ENCODE measurements at places on chromosomes 2 and 18.

DNA sequence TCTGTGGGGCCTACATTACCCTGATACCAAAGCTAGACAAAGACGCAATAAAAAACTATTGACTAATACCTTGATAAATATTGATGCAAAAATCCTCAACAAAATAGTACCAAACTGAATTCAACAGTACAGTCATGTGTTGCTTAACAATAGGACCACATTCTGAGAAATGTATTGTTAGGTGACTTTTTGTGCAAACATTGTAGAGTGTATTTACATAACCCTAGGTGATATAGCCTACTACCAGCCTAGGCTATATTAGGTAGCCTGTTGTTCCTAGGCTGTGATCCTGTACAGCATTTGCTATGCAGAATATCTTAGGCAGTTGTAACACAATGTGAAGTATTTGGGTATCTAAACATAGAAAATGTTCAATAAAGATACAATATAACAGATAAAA is 36.7 kb downstream of the CCDC138 start:
- DNase-seq, result no peak

DNA sequence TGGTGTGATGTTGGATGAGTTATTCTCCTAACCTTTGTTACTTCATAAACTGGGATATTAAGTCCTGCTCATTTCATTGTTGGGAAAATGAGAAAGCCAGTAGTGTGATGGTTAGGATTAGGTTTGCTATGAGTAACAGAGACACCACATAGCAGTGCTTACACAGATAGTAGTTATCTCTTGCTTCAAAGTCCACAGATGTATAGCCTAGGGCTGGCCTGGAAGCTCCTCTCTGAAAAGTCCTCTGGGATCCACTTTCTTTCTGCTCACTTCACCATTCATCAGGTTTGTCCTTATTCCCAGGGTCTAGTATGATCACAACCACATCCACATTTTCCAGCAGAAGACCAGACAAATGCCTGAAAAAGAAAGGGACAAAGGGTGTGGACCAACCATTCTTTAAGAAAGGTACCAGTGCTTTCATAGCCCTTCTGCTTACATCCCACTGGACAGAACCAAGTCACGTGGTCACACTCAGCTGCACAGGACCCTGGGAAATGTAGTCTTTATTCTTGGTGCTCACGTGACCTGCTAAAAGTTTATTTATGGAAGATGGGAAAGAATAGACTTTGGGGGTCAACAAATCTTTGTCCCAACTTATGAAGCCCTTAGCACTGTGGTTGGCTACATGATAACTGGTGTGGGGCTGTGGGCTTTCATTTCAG is 108.9 kb downstream of the INSIG2 start:
- no peak for DNase-seq

- no peak for DNase-seq
Observed at GRCh38 chr2:183186766-183187165, 62.5 kb downstream of the NUP35 start.

- DNase-seq, result no peak
Observed at GRCh38 chr18:34862561-34862960, 152.5 kb downstream of the DTNA start.

DNA sequence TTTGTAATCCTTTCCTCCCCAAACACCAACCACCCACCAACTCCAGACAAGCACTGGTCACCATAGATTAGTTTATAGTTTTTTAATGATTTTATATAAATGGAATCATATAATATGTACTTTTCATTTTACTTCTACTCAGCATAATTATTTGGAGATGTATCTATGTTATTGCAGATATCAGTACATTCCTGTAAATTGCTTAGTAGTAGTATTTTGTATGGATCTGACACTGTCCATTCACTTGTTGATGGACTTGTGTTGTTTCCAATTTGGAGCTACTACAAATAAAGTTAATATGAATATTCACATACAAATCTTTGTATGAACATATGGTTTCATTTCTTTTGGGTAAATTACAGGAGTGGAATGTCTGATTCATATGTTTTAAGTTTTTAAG is 31.0 kb downstream of the ZC3H15 start:
- DNase-seq, result no peak

DNA sequence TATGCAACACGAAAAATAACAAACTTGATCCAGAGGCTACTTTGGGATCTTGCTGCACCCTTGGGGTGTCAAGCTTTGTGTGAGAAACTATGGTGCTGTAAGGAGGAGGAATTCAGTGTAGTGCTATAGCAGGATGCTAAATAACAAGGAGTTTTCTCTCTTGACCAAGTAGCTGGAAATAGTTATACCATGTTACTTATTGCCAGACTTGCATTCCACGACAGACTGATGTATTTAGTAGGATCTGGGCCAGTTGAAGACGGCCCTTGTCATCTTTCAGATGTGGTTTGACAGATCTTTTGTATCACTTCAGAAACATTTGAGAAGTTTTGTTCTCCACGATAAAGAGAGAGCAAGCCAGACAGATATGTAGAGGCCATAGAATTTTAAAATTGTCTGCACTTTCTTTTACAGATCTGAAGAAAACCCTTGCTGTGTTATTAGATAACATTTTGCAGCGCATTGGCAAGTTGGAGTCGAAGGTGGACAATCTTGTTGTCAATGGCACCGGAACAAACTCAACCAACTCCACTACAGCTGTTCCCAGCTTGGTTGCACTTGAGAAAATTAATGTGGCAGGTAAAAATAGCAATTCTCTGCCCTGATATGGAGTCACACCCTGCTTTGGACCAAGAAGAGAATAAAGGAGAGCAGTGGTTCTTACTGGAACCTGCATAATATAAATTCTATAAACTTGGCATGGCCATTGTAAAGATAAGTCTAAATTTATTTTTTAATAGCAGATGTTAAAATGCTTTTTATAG is 16.3 kb downstream of the MGAT5 start:
- DNase-seq, result no peak

DNA sequence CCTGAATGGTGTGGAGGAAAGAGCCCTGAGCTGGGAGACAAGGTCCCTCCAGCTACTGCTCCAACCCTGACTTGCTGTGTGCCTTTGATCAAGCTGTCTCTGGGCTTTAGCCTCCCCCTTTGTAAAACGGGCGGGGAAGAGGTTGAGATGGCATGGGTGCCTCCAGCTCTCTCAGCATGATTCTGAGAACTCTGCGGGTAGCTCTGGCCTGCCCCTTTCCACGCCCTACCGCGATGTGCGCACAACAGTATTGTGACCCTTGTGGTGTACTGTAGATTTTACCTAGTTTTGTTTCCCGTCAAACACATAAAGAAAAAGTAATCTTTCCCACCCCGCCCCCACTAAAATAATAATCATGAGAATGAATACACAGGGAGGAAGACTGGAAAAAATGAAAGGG is 5.3 kb downstream of the CD8A start:
- no peak for DNase-seq

GRCh38 chr2:46580416-46580815 is 101.1 kb downstream of the TMEM247 start:
- no peak for DNase-seq

Data from pancreas (tissue), 10 donors.